Heart right ventricle (tissue), 16 donors: ENCODE measurements at places on chromosomes 6 and 20. TPM values are rescaled to one million over a fixed set of nuclear protein-coding genes. Genes with fewer than 3 reads are reported as not detected.

Gene CLPSL1
- total RNA-seq: not detected

DNA sequence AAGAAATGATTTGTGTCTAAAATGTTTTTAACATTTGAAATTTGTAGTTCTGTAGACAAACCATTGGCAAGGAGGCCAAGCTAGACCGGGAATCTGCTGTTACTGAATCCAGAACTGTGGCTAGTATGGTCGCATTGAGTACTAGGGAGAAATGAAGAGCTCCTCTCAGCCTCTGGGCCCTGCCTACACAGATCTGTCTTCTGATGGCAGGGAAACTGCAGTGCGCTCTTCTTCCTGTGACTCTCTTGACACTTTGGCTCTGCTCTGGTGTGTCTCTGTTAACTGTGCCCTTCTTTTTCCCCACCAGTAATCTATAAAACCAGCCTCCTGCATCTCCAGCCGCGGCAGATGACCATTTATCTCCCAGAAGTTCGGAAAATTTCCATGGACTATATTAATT lies 61.5 kb upstream of the TMEM181 start:
- H3K4me3 ChIP-seq: no peak overlapping the region
- H3K27me3 ChIP-seq: no peaks in the 10 kb centered on the region
- H3K36me3 ChIP-seq: peaks cover 69% of the 10 kb centered on the region
- H3K27ac ChIP-seq: no peak overlapping the region
- DNase-seq: no peak
- no peaks in the 10 kb centered on the region for H3K4me1 ChIP-seq

DNA sequence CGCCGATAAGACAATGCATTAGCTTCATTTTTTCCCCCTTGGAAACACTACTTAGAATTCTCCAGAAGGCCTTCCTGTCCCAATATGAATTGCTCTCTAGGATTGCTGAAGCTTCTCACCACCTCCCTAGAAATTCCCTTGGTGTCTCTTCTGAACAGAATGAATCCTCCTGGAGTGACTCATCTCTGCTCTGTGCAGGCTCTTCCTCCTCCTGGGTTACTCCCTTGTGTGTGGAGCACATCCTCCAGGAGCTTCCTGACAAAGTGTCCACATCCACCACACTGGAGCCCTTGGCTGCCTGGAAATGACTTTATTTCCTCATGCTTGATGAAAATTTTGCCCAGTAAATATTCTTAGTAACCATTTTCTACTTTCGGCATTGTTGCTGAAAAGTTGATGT lies 54.4 kb downstream of the DTNBP1 start:
- no peaks in the 10 kb centered on the region for H3K4me1 ChIP-seq
- peaks cover 30% of the 10 kb centered on the region for H3K36me3 ChIP-seq
- H3K4me3 ChIP-seq: no peak overlapping the region
- peak overlapping the region; percentile 45 for H3K27ac ChIP-seq
- H3K27me3 ChIP-seq: no peaks in the 10 kb centered on the region

Gene CALHM6
- 1.5 TPM for total RNA-seq

- no peaks in the 10 kb centered on the region for H3K4me1 ChIP-seq
- no peaks in the 10 kb centered on the region for H3K36me3 ChIP-seq
- no peak overlapping the region for H3K27ac ChIP-seq
- H3K27me3 ChIP-seq: peaks cover 37% of the 10 kb centered on the region
These were observed 36.1 kb downstream of the EDN3 start for GRCh38 chr20:59336540-59336939.

Gene HLA-DQA2
- total RNA-seq: 1.9 TPM

Gene TNFAIP3
- 9.2 TPM for total RNA-seq
